ENCODE measurements at places on chromosomes 11 and 22.

DNA sequence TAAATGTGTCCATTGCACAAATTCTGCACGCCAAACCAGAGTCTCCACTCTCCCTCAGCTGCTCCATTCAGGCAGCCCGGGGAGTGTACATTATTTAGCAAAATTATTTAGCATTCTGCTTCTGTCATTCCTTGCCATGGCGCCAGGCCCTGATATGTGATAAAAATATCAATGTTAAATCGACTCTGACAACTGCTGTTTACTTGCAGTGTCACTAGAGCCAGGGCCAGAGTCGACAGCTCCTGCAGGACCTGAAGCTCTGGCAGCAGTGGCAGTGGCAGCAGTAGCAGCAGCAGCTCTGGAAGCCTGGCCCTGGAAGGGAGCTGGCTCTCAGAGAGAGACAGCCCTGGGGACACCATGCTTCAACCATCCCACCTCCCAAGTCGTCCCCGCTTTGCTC, 224.5 kb downstream of the BUD13 start:
- no peak for DNase-seq

GRCh38 chr22:50280022-50280707, 10.0 kb upstream of the MAPK11 start:
- DNase-seq, result no peak

DNA sequence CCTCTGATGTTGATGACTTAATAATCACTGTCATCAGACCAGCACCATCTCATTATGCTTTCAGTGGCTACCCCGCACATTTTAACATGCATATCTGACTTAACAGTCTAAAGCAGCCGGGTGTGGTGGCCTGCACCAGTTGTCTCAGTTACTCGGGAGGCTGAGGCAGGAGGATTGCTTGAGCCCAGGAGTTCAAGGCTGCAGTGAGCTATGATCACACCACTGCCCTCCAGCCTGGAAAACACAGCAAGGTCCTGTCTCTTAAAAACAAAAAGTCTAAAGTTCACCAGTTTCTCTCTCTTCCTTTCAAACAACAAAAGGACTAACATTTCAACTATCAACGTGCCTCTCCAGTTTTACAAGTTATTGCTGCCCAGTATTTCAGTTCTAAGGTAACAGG, 55.3 kb upstream of the GAB2 start:
- DNase-seq, result no peak

- peak; percentile 99 for DNase-seq
Measured at GRCh38 chr11:73570415-73571114, 27.3 kb downstream of the FAM168A start.

DNA sequence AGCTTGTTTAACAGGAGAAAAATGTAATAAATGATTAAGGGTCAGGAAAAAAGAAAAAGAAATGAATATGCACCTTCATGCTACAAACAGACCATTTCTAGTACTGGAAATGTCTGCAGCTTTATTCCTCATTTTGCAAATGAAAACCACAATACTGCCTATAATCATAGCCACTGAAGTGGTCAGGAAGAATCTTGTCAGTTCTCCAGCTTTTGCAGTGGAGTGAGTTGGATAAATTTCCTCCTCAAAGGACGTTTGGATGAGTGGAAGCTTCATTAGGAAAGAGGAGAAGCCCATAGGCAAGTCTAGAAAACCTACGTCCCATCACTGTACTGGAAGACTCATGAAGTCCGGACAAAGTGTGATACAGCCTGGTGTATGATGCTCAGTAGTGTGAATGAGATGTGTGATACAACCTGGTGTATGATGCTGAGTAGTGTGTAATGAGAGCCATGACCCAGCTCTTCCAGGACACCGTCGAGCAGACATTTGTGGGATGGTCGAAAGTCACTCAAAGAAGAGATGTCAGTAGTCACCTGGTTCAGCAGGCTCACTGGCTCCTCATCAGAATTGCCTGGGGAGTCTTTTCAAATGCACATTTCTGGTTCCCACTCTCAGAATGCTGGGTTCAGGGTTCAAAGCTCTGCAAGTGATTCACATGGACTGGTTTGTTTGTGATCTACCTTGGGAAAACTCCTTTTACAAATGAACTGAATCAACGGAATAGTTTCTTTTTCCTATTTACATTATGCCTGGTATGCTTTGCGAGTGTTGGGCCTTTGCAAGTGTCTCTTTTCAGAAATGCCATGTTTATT, 101.3 kb downstream of the PDHX start:
- no peak for DNase-seq

- DNase-seq, result peak; percentile 71
Measured at GRCh38 chr11:82747471-82747870, 13.8 kb upstream of the FAM181B start.

- DNase-seq, result no peak
Measured at GRCh38 chr11:14499178-14499559, 442 bp downstream of the COPB1 start.

- no peak for DNase-seq
Measured at GRCh38 chr11:96265220-96265737, 77.7 kb downstream of the MAML2 start.

- no peak for DNase-seq
Measured at GRCh38 chr11:1193326-1194230, 29.3 kb upstream of the MUC5B start.

DNA sequence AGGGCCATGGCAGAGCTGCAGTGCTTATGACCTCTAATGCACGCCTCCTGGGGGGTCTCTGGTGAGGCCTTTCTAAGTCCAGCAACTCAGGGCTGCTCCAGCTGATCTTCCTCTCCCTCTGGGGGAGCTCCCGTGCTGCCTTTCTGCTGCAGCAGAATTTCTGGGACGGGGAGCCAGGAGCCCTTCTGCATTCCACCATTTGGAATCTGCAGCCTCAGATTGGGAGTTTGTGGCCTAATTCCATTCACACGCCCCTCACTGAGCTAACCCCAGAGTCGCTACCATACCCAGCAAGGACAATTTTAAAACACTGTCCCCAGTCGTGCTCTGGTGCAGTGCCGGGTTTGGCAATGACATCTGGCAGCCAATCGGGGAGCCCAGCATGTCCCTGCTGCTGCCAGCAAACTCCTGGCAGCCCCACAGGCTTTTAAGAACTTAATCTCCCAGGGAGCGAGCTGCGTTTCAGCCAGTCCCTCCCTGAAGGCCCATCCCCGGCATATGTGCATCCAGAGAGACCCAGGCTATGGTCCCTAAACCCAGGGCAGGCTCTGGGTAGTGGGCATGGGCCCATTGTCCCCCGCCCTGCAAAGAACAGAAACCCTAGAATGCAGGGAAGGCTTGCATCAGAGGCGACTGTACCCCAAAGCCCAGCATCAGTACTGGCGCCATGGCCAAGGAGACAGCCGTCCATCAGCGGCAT, 4.7 kb downstream of the SHANK2 start:
- no peak for DNase-seq

DNA sequence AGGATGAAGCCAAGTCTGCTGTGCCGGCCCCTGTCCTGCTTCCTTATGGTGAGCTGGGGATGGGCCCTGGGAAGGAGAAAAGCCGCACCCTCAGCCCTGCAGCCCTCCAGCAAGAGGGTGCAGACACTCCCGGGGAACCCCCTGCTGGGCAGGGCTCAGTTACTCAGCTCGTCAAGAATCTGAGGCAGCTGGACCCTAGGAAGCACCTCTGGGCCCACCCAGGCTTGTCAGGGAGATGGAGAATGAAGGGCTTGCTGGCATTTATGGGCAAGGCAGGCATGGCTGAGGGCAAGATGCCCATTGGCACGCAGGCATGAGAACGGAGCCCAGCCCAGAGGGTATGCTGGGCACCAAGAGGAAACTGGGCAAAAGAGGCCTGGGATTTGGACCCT, 12.9 kb downstream of the RELT start:
- no peak for DNase-seq

GRCh38 chr11:14499560-14500180, at the start of gene COPB1:
Gene COPB1 (minus strand): TSS chr11:14499811. CDS start chr11:14498928, 883 bp downstream.
- peak; percentile 70 for DNase-seq

GRCh38 chr22:31162015-31162765, 2.2 kb downstream of the RNF185 start:
- DNase-seq, result no peak

DNA sequence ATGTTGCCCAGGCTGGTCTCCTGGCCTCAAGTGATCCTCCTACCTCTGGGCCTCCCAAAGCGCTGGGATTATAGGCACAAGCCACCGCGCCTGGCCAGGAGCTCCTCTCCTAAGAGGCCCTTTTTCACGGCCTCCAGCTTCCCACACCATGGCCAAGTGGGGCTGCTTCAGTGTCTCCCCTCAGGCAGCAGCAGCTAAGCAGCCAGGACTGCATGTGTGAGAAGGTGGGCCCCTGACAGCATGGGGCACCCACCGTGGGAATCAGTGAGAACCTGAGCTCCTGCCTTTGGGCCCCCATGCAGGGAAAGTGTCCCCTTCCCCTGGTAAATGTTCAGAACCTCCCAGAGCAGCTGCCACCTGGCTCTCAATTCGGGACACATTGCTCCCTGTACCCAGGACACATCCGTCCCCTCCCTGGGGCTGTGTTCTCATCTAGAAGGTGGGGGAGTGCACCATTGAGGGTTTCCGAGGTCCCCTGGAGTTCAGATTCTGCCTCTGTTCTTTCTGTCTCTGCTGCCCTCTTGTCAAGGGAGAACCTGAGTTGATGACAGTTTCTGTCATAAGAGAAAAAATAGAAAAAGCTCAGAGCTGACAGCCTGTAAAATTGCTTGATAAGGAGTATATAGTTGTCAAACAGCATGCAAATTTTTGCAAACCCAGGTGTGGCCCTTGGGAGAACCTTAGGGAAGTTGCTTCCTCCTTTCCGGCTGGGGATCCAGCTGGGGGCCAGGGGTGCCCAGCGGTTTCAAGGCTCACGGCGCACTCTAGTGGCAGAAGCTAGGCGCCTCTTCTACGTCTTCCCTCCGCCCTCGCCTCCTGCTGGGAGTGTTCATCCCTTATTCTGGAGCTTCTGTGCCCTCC, 29.7 kb downstream of the FAM83F start:
- no peak for DNase-seq

- no peak for DNase-seq
Measured at GRCh38 chr22:36027579-36027934, 1.1 kb downstream of the RBFOX2 start.

DNA sequence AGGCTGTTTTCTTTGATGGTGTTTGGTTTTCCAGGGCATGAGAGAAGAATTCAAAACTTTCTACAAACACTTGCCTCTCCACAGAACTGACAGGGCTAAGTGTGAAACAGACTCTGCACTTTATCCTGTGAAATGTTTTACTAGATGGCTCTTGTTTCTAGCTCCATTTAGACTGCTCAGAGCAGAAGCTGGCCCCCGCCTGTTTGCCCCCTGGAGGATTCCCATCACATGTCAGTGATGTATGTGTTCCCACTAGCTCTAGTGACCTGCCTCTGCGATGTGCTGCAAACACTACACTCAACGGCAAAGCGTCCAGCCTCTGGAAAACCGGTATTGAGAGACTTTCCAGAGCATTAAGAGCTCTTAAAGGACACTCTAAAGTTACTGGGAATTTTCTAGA, 41.4 kb upstream of the PCF11 start:
- DNase-seq, result no peak

GRCh38 chr22:27857443-27857842, 55.9 kb upstream of the MN1 start:
- DNase-seq, result no peak

- DNase-seq, result no peak
Measured at GRCh38 chr11:1564535-1565172, 7.4 kb downstream of the DUSP8 start.

DNA sequence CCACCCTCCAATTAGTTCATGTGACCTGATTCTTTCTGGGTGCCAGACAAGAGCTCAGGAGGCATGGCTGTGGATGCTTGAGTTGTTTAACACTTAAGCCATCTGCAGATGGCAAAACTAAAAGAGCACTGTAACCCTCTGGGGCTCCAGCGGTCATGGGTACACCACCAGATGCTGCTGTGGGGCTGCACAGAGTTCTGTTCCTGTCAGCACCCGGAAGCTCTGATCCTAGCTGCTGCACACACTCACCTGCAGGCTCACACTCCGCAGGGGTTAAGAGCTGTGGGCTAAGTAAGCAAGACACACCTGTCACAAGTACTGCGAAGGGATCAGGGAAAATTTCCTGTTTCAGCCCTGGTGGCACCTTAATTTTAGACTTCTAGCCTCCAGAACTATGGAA, 307.8 kb downstream of the C11orf87 start:
- no peak for DNase-seq

GRCh38 chr11:61048368-61049062, 53.8 kb upstream of the CD5 start:
- no peak for DNase-seq

- no peak for DNase-seq
Measured at GRCh38 chr11:76641905-76642304, 28.6 kb downstream of the LRRC32 start.

GRCh38 chr11:42205518-42205917, 746.1 kb upstream of the LRRC4C start:
- no peak for DNase-seq

DNA sequence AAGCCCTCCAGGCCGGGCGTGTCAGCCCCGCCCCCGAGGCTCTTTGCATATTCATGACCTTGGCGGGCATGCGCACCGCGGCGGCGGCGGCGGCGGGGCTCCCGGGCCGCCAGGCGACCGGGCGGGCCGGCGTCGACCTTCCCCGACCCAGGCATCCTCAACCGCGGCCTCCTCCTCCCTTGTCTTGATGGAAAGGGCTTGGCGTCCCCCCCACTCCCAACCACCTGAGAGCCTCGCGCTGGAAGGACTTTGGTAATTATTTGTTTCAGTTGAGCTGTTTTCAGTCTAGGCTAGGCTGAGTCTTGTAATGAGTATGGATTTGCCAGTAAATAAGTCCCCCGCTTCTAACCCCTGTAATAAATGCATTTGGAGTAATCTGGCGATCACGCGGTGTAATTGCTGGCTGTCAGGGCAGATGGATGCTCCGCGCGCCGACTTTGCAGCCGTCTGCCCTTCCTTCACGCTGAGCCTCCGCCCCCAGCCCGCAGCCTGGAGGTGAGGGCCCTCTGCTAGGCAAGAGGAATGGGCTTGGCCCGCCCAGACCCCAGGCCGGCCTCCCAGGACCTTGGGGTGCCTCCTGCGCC, 25.2 kb downstream of the FLRT1 start:
- DNase-seq, result no peak

DNA sequence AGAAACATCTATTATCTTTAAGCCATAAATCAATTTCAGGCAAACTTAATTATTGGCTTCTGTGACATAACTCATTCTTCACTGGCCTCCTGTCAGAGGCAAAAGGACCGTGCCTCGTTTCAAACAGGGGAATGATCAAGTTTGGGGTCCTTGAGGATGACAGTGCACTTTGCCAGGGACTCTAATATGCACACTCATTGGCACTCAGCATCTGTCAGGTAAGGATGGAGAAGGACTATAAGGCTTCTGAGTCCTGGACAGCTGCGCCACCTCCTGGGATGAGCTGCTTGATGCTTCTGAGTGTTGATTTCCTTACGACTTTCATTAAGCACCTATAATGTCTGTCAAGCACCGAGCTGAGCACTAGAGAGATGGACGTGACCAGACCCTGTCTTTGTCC, 20.2 kb downstream of the BPIFC start:
- DNase-seq, result peak; percentile 44

DNA sequence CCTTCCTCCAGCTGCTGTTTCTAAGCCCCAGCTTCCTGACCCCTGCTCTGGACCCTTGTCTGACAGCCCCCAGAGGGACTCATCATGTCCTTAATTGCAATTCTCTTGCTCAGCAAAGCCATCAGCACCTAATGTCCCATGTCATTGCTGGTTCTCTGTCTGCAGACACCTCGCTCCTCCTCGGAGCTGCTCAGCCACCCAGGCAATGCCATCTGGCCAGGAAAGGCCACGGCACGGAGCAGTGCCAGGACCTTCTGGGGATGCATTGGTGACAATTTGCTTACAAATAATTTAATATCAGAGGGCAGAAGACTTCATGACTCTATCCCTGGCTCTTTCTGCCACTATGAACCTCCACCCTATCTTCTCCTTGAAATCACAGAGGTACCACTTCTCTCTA, 107.0 kb upstream of the THY1 start:
- no peak for DNase-seq

GRCh38 chr11:123062892-123063825, 1.2 kb upstream of the HSPA8 start:
- peak; percentile 44 for DNase-seq

All from foreskin keratinocyte (primary cell).